HCT116 (cell line): ENCODE measurements at places on chromosomes 12 and 14. TPM values are rescaled to one million over a fixed set of nuclear protein-coding genes. Genes with fewer than 3 reads are reported as not detected.

C12orf50 gene
- total RNA-seq = not detected

KRT71 gene
- not detected for total RNA-seq

PRB2 gene
- not detected for total RNA-seq

PZP gene
- total RNA-seq = not detected

GRCh38 chr12:49138587-49138986 is 7.4 kb upstream of the TUBA1B start:
- no peak for DNase-seq
- no peak overlapping the region for H3K27ac ChIP-seq
- H3K4me3 ChIP-seq = no peak overlapping the region
- no peaks in the 10 kb centered on the region for H3K27me3 ChIP-seq
- H3K4me1 ChIP-seq = no peaks in the 10 kb centered on the region

- H3K36me3 ChIP-seq = no peaks in the 10 kb centered on the region
- H3K27ac ChIP-seq = no peak overlapping the region
- peak; percentile 4 for DNase-seq
- H3K4me1 ChIP-seq = no peaks in the 10 kb centered on the region
- H3K27me3 ChIP-seq = peaks cover 44% of the 10 kb centered on the region
Observed at GRCh38 chr12:111174251-111174960, 194.5 kb downstream of the PHETA1 start.

GRCh38 chr12:75923964-75924666 is 107.5 kb downstream of the PHLDA1 start:
- no peaks in the 10 kb centered on the region for H3K27me3 ChIP-seq
- no peak overlapping the region for H3K4me3 ChIP-seq
- H3K27ac ChIP-seq = no peak overlapping the region
- H3K4me1 ChIP-seq = peaks cover 9% of the 10 kb centered on the region; the same call in 1 of the 2 replicates
